ENCODE measurements at places on chromosomes 5 and 9.

DNA sequence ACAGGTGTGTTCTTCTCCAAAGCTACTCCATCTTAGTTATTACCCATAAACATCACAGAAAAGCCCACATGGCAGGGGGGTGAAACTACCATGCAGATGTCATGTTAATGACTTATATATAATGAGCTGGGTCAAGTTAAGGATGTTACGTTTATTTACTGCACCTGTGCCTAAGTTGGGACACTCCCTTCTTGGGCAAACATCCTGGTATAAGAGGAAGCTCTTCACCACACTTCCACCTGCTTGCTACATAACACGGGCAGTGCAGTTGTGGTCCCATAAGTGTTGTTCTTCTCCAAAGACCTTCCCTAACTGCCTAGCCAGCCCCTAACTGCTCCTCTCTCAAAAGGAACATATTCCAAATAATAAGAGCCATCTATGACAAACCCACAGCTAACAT is 9.3 kb upstream of the ZCCHC9 start:
- no peak for DNase-seq

DNA sequence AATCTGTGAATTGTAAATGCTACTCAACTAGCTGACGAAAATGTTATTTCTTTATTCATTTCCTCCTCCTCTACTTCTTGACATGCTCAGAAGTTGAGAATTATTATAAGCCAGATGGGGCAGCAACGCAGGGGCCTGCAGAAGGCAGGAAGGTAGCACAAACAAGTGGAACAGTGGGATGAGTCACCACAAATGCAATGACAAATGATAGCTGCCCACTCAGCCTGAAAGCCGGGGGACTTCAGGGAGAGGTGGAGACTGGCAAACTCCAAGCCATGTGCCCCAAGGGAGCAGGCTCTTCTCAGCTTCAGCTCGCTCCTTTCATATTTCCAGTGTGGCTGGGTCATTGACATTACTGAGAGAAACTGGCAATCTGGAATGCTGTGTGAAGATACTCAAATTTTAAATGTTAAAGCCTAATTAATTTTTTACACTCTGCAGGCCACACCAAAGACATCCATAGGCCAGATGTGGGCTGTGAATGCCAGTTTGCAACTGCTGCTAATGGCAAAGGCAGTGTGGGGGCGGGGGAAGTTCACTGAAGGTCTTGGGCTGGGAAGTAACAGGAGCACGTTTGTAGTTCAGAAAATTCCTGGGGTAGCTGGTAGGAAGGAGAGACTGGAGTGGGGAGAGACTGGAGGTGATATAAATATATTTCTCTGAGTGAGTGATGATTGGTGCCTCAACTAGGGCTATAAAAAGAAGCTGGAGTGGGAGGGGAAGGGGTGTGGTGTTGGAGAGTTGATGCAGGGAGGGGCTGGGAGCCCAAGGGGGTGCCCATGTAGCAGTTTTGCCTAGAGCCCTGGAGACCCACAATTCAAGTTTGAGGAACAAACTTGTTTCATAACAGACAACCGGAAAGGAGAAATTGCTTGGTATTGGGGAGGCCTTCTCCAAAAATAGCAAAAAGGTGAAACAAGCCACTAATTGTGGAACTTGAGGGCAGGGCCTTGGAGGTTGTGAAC is 20.8 kb upstream of the ADRB2 start:
- no peak for DNase-seq

- no peak for DNase-seq
Measured at GRCh38 chr5:57805732-57806131, 323.1 kb upstream of the ACTBL2 start.

- DNase-seq: no peak
Measured at GRCh38 chr5:130000460-130000859, 96.2 kb downstream of the CHSY3 start.

GRCh38 chr5:164553851-164554250 is 1048.4 kb downstream of the MAT2B start:
- DNase-seq: no peak

DNA sequence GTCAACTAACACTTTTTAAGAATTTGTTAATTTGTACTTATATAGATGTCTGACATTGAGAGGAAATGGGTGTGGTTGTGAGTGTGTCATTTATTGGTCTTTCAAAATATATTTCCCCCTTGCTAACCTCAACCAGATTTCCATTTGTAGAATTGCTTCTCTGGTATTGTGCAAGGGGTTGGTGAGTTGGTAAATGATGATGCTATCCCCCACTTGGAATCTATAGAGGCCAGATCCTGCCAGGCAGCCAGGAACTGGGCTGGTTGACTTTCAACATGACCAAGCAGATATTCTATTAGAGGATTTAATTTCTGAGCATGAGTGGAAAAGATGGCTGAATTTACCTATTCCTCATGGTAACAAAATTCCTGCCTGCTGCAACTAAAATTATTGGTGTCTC is 306.6 kb upstream of the KIF2A start:
- no peak for DNase-seq

GRCh38 chr9:126317513-126317912 is 9.1 kb upstream of the MVB12B start:
- DNase-seq: no peak

- no peak for DNase-seq
Measured at GRCh38 chr9:138077126-138077525, 199.5 kb downstream of the CACNA1B start.
